ENCODE measurements at places on chromosomes 1 and 21.

- no peak for DNase-seq
Measured at GRCh38 chr1:171213559-171214454, 28.7 kb downstream of the FMO2 start.

DNA sequence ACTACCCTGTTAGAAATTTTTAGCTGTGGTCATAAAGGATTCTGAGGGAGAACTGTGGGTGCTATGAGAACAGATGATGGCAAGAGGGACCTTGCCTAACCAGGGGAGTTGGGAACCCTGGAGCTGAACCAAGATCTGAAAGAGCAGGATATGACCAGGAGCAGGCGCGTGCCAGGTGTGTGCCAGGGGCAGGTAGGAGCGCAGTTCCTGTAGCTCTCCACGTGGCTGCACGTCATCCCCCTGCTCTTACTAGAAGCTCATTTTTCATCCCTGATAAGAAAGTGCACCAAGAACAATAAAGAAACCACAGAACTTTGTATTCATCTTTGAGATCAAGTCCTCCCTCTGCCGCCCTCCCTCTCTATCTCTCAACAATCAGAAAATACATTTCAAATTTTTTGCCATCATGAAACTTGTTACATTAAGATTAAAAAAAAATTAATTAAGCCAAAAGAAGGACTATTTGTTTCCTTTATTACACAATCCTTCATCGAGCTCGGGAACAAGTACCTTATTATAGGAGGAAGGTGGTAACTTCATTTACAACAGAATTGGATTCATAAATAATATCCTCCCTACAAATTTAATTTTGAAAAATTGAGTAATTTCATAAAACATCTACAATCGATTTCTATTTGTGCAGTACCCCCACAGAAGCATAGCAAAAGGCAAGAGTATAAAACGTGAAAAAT lies 78.5 kb downstream of the SLC35F3 start:
- no peak for DNase-seq

- no peak for DNase-seq
Measured at GRCh38 chr1:243970077-243970476, 81.0 kb upstream of the ZBTB18 start.

DNA sequence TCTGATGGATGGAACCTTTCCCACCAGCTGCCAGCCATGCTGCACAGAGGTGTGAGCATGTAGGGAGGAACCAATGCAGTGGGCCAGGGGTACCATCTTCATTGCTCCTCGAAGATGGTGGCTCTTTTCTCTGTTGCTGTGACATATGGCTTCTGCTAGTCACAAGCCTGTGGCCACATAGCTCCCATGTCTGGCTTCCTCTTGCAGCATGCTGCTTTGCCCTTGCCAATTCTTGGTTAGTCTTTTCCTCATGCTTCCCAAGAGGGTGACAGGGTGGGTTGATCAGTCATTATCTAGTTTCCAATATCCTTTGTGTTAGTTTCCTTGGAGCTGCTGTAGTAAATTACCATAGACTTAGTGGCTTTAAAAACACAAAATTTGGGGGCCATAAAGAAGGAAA lies 123.4 kb downstream of the ETS2 start:
- DNase-seq: no peak

Data from activated CD8-positive, alpha-beta memory T cell treated with anti-CD3 and anti-CD28 coated beads for 48 hours (primary cell).